Fibroblast of skin of left quadriceps (primary cell): ENCODE measurements at places on chromosomes 5 and 9.

GRCh38 chr9:615756-616155 is 225.7 kb upstream of the DMRT1 start:
- DNase-seq, result no peak

DNA sequence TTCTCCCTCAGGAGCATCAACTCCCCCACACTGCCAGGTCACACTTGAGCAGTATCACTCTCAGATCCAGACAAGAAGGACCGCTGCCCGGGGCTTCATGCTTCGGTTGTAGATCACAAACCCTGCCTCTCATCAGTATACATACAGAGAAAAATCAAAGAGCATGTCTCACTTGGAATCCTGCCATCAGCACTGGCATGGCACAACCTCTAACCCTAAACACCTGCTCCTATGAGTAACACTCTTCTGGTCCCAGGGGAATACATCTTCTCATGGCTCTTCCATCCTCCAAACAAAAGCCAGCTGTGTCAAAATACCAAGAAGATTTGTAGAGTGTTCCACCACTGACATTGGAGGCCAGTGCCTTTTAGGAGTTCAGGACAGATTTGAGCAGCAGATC is 84.8 kb upstream of the MIER3 start:
- DNase-seq, result no peak

GRCh38 chr9:114425126-114425525 is 37.3 kb upstream of the AKNA start:
- no peak for DNase-seq

DNA sequence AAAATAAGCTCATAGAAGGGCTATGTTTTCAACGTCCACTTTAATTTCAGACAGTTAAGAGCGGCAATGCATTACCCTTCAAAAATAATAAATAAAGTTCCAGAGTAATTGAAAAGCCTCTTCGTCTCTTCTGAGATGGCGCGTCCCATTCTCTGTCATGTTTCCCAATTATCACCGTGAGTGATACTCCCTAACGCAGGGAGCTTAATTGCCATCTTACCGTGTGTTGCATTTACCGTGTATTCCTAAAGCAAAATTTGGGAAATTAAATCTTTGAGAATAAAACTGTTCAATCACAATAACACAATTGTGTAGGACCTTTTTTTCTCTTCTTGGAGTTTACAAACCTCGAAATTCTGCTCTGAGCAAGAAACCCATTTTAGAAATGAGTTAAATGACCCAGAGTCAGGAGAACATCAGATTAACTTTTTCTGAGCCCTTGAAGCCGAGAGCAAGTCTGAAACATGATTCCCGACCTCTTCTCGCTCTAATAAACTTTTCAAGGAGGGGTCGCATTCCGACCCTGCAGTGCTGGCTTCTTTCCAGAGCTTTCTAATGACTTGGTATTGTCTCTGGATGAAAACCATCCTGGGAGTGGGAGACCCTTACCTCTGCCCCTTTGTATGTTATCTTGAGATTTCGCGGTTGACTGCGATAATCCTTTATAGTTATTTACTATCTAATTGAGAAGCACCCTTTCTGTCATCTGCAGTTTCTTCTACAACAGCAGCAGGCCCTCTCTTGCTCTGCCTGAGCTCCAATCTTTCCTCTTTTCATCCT is 251.5 kb downstream of the FSTL4 start:
- no peak for DNase-seq

- no peak for DNase-seq
Measured at GRCh38 chr5:81785322-81785721, 34.4 kb upstream of the SSBP2 start.
